Neural progenitor cell (in vitro differentiated cells): ENCODE measurements at places on chromosomes 5 and 9.

- DNase-seq, result peak; percentile 36
These were observed 17.3 kb downstream of the CORO2A start for GRCh38 chr9:98175028-98175569.

DNA sequence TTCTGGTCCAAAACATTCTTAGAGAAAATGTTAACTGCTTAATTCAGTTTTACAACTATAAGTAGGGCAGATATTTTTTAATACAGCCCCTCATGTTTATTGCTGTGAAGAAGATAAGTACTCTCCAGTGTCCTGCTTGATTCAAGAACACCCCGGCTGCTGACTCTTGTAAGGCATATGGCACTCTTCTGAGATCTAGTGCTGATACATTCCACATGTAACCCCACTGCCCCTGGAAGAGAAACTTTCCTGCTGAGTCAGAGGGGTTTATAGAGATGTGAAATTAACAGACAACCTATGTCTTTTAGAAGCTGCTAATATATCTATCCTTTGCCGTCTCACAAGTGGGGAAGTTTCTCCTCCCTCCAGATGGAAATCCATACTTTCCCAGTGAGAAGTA, 1.0 kb upstream of the MINAR2 start:
- DNase-seq, result no peak

GRCh38 chr5:28313321-28313951, 1275.0 kb upstream of the CDH9 start:
- DNase-seq, result no peak

DNA sequence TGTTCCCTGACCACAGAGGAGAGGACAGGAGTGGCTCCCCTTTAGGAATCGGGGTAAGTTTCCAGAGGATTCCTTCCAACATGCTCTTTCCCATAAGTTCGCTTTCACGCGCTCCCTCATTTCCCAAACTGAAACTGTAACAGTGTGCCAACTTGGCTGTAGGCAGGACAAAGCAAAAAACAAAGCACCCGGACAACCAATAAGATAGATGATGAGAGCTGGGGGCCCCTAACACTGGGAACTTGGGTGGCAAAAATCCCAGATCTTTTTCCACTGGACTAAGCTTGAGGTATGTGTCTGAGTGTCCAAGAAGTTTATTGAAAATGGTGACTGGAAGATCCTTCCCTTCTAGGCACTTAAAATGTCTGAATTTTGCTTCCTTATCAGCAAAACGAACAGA, 258.7 kb upstream of the IL12B start:
- no peak for DNase-seq

DNA sequence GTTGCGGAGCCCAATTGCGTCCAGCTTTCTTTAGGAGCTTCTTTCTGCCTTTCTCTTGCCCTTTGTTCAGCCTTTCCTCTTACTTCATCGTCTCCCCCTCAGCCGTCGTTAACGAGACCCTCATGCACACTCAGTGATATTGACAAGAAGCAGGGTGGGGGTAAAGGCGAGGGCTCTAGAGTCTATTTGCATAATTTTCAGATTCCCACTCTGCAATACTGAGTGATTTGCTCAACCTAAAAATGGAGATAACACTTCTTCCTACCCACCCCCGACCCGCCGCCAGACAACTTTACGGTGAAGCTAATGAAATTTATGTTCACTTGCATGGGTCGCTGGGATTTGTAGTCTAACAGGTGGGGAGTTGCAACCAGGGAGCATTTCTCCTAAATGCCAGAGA, 1.3 kb upstream of the TBC1D2 start:
- peak; percentile 21 for DNase-seq

GRCh38 chr5:60492958-60493357, 207.0 kb downstream of the DEPDC1B start:
- DNase-seq, result no peak

GRCh38 chr5:76169146-76169905, 86.1 kb downstream of the SV2C start:
- peak; percentile 54 for DNase-seq

DNA sequence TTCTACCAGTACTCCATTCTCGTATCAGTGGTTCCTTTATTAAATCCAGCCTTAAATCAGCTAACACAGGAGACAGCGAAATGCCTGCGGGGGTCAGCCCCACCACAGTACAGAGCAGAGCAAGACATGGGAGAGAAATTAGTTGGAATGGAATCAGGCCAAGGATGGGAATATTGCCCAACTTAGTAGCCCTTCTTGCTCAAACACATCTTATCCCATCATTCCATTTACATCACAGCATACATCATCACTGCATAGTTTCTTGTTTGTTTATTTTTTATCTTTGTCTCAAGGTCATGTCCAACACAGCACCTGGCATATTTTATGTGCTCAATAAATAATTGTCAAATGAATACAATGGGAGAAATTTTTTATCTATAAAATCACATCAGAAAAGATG, 34.3 kb upstream of the DAB2 start:
- DNase-seq, result no peak
